Posterior vena cava (tissue), 2 donors: ENCODE measurements at places on chromosomes 3 and 15. TPM values are rescaled to one million over a fixed set of nuclear protein-coding genes. Genes with fewer than 3 reads are reported as not detected.

Gene CD96
- total RNA-seq: 1.1 TPM

Gene LRRC31
- total RNA-seq: not detected

Gene TPRG1
- total RNA-seq: 15.2 TPM

Gene GADL1
- total RNA-seq: 2.2 TPM

Gene PLA2G4F
- total RNA-seq: not detected

Gene SH3GL3
- not detected for total RNA-seq

Gene KCNAB1
- 14.0 TPM for total RNA-seq

- DNase-seq: no peak
Observed at GRCh38 chr3:190528706-190529105, 14.8 kb downstream of the IL1RAP start.

DNA sequence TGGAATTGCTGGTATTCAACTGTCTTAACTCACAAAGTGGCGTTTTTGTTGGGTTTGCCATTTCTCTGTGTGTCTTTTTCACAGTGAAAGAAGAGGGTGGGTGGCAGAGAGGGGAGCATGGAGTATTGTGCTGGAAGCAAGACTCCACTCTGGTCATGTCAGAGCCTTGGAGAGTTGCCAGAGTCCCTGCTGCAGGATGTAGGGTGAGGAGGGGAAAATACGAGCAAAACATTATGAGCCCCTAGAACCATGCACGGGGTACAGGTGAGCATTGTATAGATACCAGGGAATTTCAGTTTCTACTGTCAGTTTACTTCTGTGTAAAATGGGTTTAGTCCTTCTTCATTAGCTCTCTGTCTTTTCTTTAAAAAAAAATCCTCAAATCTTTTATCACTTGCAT, 249.9 kb downstream of the CACNA2D3 start:
- DNase-seq: no peak

DNA sequence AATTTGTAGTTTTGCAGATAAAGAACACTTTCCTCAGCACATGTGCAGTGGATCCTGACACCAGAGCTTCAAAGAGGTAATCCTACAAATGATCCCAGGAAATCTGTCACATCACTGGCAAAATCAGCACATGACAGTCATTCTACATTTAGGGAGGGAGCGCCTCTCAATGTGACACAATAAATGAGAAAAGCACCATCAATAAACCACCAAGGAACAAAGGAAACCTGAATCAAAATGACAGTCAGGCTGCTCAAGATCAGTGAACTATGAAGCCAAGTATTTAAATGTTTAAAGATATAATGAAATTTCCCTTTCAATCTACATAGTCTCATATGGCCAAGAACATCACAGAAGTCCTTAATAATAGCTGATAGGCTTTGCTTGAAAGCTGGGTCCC, 119.5 kb downstream of the LRRN1 start:
- no peak for DNase-seq

GRCh38 chr3:99576904-99577559, 61.4 kb upstream of the COL8A1 start:
- no peak for DNase-seq

DNA sequence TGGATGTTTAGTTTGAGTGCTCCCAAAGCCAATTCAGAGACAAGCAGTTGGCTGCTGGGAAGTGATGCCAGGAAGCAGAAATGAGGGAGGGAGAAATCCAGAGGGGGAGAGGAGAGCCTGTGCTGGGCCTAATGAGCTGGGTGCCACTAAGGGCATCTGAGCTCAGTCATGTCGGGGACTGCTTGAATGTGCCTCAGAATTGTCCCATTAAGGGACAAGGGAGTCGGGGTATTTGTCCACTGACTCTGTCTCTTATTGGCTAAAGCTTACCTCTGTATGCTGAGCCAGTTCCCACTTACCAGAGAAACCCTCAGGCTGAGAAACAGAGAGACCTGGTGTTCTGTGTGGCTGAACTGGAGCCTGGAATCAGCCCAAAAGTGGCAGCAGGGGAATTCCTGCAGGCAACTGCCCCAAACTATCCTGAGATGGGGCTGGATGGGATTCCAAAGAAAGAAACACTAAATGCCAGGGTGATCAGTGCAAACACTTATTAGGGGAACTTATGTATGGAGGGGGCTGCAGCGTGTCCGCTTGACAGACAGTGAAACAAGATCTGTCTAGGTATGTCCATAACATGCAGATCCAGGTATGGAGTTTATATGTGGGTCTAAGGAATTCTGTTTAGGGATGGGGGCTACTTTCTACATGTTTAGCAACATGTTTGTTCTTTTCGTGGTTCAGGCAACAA, 48.6 kb downstream of the NR1D2 start:
- DNase-seq: no peak

- no peak for DNase-seq
Observed at GRCh38 chr15:27182561-27183110, 211.7 kb downstream of the GABRG3 start.

- DNase-seq: no peak
Observed at GRCh38 chr15:91879158-91879557, 25.6 kb downstream of the SLCO3A1 start.

DNA sequence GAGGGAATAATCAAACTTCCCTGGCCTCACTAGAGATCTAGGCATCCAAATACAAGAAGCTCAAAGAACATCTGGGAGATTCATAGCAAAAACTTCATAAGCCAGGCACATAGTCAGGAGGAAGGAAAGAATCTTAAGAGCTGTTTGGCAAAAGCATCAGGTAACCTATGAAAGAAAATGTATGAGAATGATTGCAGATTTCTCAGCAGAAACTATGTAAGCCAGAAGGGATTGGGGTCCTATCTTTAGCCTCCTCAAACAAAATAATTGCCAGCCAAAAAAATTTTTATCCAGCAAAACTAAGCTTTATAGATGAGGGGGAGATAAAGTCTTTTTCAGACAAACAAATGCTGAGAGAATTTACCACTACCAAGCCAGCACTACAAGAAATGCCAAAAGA, 1036.3 kb downstream of the TBL1XR1 start:
- no peak for DNase-seq

- no peak for DNase-seq
Observed at GRCh38 chr15:60400944-60401343, 3.2 kb upstream of the ANXA2 start.

DNA sequence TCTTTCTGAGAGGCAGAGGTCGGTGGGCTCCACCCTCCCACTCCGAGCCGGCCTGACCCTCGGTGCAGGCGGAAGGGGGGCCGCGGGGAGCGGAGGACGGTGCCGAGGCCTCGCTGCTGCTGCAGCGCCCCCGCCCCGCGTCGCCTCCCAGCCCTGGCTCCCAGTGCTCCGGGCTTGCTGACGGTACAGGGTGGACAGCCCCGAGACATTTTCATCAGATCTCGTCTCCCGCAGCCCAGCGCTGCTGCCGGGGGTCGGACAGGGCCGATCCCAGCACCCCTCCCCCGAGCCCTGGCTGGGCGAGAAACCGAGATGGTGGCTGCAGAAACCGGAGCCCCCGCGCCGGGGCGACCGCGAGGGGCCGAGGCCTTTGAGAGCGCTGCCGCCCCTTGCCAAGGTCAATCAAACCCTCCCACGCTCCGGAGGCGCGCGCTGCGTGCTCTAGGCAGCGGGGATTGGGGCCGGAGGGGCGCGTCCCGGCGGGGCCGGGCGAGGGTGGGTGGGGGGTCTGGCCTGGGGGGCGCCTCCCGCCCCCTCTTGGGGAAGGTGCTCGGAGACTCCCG, 42.5 kb downstream of the EPHB3 start:
- DNase-seq: peak; percentile 83

DNA sequence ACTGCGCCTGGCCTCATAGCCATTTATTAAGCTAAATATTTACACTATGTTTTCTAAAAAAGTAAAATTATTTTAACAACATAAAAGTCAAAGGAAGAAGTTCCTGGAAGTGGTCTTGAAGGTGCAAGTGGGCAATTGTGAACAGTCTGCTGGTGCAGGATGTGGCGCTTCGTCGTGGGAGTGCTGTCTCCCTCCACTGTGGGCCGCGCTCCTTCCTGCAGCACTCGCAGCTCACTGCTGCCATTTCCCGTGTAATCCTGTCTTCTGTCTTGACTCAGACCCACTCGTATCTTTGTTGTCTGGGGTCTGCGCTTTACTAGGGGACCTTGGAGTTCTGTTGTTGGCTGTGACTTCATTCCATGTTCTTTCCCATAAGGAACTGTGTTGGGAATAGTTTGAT, 56.3 kb downstream of the APBA2 start:
- peak; percentile 29 for DNase-seq
